NCI-H1105 treated with DMSO at 0.1 percent for 48 hours (cell line): ENCODE measurements at places on chromosomes 3 and 15.

DNA sequence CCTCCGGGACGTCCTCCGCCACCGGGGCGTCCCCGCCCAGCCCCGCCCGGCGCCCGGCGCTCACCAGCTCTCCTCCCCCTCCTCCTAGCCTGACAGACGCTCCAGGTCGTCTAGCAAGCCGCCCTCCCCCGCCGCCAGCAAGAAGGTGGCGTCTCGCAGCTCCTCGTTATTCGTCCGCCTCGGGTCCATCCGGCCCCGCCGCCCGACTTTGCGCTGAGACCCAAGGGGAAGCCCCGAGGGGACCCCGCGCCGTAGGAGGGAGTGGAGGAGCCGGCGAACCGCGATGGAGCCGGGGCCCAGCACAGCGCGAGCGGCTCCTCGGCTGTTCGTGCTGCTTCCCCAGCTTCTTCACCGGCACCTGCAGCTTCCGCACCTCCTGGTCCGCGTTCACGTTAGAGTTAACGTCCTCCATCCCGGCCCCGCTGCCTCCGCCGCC, 26.3 kb upstream of the MTHFS start:
- peak; percentile 17 for DNase-seq

- DNase-seq = no peak
These were observed 170.2 kb upstream of the TLE3 start for GRCh38 chr15:70267879-70268278.

DNA sequence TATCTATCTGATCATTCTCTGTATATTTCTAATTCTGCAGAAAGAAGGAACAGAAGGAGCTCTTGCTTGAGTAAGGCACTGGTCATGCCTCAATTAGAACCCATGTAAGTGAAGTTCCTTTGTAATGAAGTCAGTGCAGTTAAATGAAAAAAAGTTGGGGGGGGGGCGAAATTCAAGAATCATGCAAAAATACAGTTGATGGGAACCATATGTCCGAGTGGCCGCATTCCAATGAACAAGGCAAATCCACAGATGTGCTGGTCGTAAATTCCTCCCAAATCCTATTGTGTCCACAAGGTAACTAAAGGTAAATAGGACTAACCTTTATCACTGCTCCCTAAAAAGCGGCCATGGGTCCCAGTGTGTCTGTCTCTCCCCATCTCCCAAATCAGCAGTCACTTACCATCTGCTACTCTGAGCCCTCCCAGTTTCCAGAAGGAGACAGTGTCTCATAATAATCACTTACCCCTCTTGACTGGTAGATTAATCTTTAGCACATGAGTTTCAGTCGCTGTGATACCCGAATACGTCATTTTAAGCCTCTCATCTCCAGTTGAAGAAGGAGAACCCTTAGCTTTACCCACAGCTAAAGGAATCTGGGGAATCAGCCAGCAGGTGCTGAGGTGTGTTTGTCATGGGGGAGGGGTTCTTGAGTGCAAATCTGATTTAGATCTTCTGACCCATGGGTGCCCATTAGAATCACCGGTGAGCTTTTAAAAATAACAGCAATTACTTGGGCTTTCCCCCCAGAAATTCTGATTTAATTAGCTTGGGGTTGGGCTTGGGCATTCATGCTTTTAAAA, 56.3 kb upstream of the EPHB3 start:
- DNase-seq = peak; percentile 31

GRCh38 chr3:140948460-140949249, 7.0 kb downstream of the SLC25A36 start:
- no peak for DNase-seq

- no peak for DNase-seq
These were observed 46.2 kb upstream of the FOXP1 start for GRCh38 chr3:71629711-71630110.

DNA sequence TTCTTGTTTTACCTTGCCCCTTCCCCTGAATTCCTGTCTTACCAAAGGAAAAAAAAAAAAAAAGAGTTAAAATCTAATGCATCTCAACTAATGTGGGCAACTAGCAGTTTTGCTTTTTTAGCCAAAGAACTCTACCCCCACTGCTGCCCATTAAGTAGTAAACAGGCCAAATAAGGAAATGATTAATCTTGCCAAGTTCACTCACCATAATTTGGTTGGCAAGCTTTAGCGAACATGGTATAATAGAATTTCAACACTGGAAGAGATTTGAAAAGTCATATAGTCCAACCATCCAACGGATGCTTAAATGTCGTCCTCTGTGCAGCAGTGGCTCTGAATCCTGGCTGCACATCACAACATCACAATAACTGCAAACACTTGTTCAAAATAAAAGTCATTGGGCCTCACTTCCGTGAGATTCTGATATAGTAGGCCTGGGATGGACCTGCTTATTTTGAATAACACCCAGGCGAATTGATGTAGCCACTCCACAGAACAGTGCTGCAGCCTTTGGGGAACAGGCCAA, 142.0 kb upstream of the UBE2E1 start:
- DNase-seq = no peak

DNA sequence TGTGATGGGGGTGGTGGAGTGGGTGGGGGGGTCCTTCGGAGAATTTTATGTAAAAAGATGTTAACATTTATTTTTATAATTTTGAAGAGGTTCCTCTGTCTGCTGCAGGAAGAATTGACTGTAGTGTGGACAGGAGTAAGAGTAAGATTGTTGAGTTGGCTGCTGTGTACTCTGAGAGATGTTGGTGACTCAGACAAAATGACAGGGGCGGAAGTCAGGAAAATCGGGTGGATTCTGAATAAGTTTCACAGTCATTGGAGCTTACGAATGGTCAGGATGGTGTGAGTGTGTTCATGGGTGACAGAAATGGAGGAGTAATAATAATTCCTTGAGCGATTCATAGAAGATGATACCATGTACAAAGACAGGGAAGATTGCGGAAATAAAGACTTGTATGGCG, 420.0 kb downstream of the ROBO2 start:
- no peak for DNase-seq

GRCh38 chr15:67761343-67761742, 64.0 kb upstream of the SKOR1 start:
- DNase-seq = peak; percentile 63

GRCh38 chr3:154971771-154972326, 108.3 kb upstream of the MME start:
- no peak for DNase-seq

- DNase-seq = no peak
These were observed 34.1 kb upstream of the SERPINI2 start for GRCh38 chr3:167507954-167508353.

GRCh38 chr15:66459818-66460615, 37.5 kb downstream of the SNAPC5 start:
- no peak for DNase-seq

DNA sequence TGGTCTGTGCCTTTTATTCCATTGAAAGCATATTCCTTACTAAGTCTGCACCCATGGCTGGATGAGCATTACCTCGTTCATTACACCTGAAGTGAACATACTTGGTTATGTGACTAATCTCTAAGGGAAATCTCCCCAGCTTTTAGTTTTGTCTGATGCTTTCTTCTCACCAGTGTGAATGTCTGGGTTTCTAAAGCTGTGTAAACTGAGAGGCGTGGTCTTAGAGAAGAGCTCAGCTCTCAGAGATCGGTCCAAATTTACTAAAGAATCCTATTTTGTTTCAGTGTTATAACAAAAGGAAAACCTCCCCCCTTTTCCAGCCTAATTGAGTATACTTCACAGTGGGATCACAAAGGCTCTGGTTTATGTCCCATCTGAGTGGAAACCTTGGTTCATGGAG, 352.3 kb downstream of the PTPRG start:
- no peak for DNase-seq

DNA sequence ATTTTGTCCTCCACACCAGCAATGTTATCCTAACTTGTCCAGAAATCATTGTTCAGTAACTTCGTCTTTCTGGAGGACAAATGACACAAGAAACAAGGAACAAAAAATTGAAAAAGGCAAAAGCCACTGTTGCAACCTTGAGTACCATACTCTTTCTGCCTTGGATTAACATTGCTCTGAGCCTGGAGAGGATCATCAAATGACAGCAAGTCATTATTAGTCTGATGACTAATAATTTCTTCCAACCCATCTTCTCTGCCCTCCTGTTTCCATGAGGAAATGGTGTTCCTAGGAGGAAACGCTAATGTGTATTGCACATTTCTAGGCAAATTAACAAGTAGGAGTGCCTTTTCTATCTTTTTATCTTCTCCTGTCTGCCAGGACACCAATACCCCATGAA, 153.9 kb downstream of the PCCB start:
- no peak for DNase-seq

GRCh38 chr15:57330619-57331340, 45.5 kb upstream of the CGNL1 start:
- no peak for DNase-seq

DNA sequence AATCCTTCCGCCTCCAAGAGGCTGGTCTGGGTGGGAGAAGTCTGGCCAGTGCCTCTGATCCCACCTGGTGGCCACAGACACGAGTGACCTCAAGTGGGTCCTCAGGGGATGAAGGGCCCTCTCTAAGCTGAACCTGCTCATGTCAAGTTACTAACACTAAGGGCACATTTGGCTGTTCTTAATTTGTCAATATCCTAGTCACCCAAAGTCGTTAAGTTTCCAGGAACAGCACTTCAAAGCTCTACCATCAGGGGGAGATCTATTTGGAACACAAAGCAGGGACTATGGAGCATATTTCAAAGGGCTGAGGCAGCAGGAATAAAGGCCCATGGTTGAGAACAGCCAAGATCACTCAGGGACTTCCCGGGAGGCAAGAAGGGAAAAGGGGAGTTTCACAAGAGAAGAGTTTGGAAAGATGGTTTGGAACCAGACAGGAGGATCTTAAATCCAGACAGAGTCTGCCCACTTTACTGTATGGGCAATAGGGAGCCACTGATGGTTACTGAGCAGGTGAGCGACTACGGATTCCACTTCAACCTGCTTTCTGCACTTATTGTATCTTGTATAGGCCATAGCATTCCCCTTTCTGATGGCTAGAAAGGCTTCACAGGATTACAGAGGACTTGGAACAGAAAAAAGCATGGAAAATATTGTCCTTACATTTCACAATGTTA, 13.7 kb downstream of the OXTR start:
- no peak for DNase-seq

GRCh38 chr3:106814231-106814630, 563.0 kb upstream of the CCDC54 start:
- DNase-seq = no peak

- DNase-seq = no peak
These were observed 70.1 kb downstream of the TBC1D2B start for GRCh38 chr15:78007211-78007931.

DNA sequence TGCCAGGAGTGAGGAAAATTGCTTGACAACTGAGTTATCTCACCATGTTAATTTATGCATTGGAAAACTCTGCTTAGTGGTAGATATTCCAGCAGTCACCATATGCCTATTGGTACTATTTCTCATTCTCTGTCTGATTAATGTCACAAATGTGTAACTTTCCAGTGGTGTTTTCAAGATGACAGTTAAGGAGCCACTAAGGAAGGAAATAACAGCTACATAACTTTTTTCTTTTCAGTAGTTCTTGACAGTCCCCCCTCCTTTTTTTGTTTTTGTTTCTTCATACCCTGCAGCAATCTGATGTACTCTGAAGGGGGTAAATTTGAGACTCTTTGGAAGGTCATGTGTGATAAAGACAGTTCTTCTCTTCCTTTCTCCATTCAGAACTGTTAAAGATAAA, 13.1 kb downstream of the RASA2 start:
- no peak for DNase-seq

DNA sequence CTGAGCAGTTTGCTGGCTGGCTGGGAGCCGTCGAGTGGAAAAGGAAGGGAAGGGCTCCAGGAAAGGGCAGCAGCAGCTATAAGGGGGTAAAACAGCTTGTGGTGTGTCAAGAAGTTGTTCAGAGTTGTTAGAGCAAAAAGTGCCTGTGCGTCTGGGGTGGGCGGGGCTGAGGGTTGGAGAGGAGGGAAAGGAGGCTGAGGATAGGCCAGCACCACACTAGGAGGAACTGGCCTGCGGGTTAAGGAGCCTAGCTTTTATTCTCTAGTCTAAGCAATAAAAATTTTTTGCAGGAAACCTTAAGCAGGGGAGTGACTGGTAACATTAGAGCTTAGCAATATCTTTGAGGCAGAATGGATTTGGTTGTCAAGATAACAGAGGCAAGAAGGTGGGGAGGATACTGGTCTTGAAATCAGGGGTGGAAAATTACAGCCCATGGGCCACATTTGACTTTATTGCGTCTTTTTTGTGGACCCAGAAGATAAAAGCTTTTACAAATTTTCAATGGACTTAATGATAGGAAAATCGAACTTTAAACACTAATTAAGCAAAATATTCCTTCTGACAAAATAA, 134.5 kb upstream of the AADACL2 start:
- DNase-seq = no peak

DNA sequence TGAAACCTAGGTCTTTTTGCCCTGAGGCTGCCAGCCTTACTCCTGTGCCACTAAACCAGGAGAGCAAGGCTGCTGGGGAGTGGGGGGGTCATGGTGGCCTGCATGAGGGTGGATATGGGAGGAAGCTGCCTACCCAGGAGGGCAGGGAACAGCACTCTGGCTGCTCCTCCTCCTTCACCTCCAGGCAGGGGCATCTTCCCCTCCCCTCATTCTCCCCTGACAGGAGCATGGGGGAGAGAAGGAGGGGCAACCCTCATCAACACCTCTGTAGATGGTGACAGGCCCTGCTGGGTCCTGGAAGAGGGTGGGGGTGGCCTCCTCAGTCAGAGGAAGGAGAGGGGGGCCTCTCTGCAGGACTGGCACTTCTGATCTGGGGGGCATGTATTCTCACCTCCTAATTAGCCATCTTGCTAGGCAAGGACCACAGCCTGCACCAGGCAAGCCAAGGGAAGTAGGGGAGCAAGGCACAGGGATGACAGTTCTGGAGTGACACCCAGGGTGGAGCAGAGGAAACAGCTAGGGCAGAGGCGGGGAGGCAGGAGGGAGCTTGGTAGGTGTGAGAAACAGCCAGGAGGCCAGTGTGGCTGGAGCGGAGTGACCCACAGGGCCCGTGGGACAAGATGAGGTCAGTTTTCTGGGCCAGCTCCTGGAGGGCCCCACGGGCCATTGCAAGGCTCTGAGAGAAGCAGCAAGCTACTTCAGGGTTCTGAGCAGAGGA, 4.9 kb downstream of the CCDC33 start:
- DNase-seq = no peak

- DNase-seq = no peak
These were observed 254.1 kb downstream of the SLC9A9 start for GRCh38 chr3:143594206-143594605.

DNA sequence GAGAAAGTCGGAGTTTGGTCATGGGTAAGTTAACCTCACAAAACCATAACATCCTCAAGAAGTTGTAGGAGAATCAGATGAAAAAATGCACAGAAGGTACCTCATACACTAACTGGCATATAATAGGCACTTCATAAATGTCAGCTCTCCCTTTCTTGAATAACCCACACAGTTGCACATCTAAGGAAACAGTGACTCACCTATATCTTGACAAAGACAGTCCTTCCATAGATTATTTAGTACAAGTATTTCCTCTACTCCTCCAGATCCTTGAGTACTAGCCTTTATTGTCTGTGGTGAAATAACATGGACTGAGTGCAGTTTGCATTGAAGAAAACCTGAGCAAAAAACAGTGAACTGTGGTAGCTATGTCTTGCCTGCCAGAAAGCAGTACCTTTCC, 46.6 kb downstream of the MAGI1 start:
- no peak for DNase-seq

GRCh38 chr3:13932578-13933295, 52.9 kb upstream of the WNT7A start:
- no peak for DNase-seq
